Brain pericyte (primary cell): ENCODE measurements at places on chromosomes 5 and 9.
A peak's percentile ranks its signal among the peaks of the same experiment; 100 is the strongest.

DNA sequence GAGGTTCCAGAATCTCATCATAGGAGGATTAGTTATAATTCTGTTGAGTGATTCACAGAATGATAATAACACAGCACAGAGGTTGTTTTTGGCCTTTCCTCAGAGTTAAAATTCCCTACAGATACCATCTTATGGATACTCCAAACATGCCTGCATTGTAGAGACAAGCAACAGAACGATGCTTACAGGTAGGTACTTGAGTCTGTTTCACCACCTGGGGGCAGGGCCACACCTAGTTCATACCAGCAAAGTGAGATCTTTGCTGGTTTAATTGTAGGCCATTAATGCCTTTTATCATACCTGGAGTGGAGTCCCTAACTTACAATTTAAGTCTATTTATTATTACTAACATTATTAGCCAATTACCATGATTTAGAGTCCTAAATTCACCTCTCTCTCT is 416.5 kb upstream of the TLE4 start:
- DNase-seq = no peak

DNA sequence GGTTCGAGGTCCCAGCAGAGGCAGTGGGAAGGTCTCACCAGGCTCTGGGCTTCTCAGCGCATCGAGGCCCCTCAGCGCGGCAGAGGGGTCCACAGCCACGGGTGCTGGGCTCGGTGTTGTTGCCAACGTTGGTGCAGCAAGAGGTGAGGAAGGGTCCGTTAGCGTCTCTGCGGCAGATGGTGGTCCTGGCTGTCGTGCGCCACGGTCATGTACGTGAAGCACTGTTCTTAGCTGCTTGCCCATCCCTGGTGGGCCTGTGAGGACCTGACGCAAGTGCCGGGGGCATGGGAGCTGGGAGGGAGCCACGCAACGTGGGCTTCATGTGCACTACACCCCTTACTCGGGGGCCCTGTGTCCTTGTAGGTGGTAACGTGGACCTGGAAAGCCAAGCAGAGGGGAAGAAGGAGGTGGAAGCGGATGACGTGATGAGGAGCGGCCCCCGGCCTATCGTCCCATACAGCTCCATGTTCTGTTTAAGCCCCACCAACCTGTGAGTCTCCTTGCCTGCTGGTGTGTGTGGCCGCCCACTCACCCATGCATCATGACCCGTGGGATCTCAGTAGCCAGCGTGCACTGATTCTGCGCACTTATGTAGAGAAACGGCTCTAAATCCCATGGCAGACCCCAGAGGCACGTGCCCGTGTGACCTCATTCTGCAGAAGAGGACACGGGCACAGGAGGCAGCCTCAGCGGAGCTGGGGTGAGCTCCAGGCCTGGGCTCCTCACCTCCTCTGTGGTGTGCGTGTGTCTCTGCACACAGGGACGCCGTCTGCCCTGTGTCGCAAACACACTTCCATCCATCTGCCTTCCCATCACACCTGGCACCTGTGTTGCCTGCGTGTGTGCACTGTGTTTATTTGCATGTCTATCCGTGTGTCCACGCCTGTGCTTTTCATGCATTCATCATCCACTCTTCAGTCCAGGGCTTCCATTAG is 166.1 kb downstream of the CACNA1B start:
- DNase-seq = no peak

DNA sequence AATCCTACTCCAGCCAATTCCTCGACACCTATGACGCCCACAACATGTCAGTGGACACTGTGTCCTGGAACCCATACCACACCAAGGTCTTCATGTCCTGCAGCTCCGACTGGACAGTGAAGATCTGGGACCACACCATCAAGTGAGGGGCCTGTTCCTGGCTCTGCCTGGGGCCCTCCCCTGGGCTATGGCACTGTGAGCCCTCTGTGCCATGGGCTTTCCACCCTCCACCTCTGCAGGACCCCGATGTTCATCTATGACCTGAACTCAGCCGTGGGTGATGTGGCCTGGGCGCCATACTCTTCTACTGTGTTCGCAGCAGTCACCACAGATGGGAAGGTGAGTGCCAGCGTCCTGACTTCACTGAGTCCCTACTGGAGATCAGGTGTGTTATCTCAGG is 8.4 kb downstream of the ENHO start:
- DNase-seq = no peak

DNA sequence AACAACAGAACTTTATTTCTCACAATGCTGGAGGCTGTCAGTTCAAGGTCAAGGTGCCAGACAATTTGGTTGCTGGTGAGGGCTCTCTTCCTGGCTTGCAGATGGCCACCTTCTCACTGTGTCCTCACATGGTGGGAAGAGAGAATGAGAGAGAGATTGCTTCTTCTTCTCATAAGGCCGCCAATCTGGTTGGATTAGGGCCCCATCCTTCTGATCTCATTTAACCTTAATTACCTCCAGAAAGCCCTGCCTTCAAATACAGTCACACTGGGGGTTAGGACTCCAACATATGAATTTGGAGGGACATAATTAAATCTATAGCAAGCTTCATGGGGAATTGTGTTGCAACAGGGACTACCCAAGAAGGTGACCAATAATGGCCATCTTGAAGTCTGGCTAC is 110.2 kb downstream of the LHX2 start:
- no peak for DNase-seq

GRCh38 chr9:133260334-133261102 is 14.5 kb downstream of the ABO start:
- no peak for DNase-seq

DNA sequence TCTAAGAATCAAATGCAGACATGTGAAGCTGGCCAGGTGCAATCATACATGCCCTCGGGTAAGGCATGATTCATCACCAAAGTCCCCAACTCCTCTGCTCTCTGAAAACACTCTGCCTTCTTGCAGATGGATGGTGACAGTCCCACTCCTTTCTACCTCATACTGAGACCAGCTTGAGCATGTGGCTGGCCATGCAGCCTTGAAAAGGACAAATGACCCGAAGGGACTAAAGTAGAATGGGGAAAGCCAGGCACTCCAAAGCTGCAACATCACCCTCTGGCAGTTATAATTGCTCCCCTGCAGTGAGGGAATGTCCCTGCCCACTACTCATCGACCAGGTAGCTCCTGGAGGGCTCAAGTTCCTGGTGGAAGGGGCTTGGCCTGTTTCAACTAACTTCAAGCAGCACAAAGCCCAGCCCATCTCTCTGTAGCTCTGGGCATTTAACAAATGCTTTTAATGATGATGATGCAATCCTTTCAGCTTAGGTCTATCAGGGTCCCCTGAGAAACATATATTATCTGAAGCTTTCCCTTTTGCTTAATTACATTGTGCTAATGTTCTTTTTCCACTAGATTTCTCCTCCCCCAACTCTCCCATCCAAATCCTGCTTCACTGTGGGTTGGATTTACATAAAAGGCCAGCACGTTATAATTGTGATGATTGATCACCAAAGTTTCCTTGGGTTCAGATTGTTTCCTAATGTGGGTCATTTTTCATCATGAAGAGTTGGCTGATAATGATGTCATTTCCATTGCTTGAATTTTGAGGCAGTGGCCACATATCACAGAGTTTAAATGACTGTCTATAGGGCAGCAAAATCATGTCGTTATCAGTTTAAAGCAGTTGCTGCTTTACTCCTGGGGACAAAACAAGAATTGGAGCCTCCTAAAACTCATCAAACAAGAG is 436.5 kb upstream of the SLC30A5 start:
- no peak for DNase-seq

DNA sequence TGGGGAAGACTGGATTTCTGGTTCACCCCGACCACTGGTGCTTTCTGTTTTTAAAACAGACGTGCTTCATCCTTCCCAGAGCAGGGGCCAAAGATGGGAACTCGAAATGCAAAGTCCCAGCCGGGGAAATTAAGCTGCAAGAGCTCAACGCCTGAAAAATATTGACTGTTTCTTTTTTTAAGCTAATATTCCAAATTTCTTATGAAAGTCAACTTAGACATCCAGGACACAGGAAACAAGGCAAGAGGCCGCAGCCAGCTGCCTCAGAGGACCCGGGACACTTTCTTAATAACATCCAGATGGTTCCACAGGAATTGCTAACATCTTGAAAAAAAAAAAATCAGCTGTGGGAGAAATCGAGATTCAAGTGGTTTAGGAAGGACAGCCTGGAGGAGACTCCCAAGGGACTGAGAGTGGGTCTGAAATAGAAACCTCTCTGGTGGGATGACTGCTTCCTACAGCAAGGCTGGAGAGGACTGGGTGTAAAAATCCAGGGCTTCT is 144.9 kb downstream of the FGF1 start:
- DNase-seq = peak; percentile 42

- no peak for DNase-seq
Observed at GRCh38 chr5:159768243-159768642, 148.0 kb upstream of the ADRA1B start.

- no peak for DNase-seq
Observed at GRCh38 chr5:164753434-164753833, 1248.0 kb downstream of the MAT2B start.

- DNase-seq = no peak
Observed at GRCh38 chr9:104836235-104836634, 72.3 kb downstream of the NIPSNAP3B start.

- no peak for DNase-seq
Observed at GRCh38 chr5:5617024-5617423, 194.5 kb downstream of the ICE1 start.

- DNase-seq = no peak
Observed at GRCh38 chr5:118220556-118221195, 767.7 kb downstream of the DTWD2 start.

GRCh38 chr5:170353011-170353761 is 36.0 kb downstream of the KCNMB1 start:
- DNase-seq = no peak

DNA sequence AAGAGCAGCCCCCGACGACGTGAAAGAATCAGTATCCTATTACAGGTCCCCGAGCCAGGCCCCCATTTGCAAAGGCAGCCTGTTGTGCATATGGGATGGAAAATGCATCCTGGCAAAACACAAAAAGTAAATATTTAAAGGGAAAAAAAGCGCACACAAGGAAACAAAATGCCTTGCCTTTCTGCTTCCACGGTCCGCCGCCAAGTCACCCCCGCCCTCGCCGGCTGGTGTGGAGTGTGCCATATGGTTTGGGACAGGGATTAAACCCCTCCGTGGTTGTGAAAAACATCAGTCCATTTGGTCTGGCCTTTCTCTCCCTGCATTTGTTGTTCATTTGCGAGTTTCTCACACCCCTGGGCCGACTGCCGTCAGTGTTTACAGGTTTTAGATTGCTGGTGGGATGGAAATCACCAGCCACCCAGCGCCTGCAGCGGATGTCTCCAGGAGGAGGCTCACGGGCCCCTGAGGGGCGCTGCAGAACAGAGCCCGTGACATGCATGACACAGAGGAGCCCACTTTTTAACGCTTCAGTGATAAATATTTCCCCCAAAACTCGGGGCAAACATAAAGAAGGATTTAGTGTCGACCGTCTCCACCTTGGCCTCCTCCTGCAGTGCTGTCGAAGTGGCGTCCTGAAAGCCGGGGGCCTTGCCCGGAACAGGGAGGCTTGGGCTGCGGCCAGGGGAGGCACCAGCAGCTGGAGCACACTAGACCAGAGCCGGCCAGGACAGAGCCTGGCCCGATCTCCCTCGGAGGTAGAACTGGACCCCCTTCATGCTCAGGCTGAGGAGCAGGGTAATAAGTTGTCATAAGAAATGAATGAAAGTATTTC is 161.5 kb downstream of the HSD17B3 start:
- no peak for DNase-seq

DNA sequence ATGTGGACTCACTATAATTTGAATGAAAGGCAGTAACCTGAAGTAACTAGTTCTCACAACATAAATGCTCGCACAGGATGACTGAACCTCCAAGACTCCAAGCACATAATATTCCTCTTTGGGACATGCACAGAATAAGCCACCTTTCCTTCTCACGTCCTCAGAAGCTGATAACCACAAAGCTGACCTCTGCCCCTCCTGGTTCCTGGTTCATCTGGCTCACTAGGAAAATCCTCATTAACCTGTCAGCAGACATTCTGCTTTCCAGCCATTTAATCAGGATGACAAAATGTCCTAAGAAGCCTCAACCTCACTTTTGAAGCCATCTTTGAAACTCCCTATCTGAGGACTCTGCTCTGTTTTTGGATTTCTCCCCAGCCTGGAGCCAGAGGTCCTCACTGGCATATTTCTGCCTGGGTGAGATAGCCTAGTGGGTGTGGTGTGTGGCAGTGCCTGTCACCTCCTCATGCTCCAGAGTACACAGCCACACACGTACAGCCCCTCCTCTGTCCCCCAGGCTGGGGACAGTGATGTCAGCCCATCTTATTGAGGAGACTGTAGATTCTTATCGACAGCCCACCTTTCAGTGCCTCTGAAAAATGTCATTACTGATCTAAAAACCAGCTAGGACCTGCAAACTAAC is 10.3 kb downstream of the ANKH start:
- DNase-seq = no peak

DNA sequence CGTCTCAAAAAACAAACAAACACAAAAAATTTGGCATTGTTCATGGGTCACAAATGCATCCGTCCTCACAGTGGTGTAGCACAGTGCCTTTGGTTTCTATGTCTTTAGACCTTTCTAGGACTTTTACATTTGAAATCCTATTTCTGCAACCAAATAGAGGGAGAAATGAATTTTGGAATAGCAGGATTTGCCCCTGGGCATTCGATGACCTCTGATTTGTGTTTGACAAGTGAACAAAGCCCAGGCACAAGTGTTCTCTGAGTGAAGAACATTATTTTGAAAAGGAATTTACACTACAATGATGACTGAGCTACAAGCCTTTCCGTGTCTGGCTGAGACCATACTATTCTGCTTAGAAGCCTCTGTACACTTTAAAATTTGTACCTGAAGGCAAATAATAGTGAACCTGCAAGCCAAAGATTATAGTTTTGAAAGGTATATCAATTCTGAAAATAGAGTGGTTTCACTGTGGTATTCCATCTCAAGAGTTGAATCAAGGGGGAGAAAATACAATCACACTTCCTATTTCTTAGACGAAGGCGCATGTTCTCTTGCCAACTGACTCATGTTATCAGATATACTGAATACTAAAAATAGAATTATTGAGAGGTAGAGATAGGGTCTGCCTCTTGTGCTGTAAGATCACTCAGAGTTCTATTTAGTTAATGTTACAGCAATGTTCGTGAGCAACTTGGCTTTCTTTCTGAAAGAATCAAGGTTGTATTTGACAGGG is 297.6 kb downstream of the KDM4C start:
- no peak for DNase-seq
